ENCODE measurements at places on chromosomes 1 and 21. TPM values are rescaled to one million over a fixed set of nuclear protein-coding genes. Genes with fewer than 3 reads are reported as not detected.

STIL gene
- total RNA-seq, result 8.0 TPM

HSF2BP gene
- total RNA-seq, result 4.2 TPM

HSPA6 gene
- total RNA-seq, result 0.45 TPM

RNU5D-1 gene
- not detected for total RNA-seq

C1orf87 gene
- total RNA-seq, result not detected

DNA sequence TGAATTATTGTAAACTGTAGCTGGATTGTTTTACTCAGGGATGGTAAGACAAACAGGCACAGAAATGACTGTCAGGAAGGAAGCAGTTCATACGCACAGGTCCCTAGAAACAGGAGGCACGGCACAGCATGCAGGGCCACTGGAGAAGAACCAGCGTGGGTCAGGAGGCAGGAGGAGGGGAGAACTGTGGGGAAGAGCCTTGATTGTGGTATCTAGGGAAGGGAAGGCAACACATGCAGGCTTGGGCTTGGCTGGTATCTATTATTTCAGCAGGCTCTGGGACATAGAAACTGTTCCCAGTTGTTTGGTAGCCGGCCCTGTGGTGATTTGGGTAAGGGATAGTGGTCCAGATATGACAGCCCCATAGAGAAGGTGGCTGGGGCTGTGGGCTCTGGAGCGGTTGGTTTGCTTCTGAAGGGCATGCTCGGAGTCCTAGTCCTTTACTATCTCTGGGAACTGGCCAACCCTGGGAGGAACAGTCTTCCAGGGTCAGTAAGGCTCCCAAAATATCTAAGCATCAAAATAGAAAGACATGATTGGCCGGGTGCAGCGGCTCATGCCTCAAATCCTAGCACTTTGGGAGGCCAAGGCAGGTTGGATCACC lies 43.1 kb upstream of the CCSAP start:
- no peak for DNase-seq

GRCh38 chr1:176790786-176791185 lies 327.8 kb downstream of the PAPPA2 start:
- no peak for DNase-seq

DNA sequence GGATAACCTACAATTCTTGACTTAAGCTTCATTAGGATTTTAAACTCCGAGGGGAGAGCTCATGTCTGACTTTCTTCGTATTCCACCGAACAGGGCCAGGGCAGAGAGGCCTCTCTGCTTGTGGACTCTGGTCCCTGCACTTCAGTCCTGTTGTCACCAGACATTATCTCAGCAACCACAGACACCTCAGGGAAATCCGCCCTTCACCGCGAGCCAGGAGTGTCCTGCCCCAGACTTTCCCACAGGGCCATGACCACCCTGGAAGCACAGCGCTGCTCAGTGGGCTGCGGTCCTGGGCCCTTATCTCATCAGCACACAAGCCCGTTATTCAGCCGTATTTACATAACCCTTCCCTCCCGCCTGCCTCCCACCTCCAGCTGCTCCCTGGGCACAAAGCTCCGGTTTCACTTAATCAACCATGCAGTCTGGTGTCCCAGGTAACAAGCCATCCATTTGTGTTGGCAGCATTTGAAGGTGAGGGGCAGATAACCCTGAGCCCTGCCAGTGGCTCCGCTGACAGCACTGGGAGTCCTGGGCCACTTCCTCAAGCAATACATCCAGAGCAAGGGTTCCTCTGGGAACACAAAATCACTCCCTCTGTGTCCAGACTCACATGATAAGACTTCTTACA lies 122.8 kb upstream of the RAB4A start:
- DNase-seq, result no peak

- DNase-seq, result no peak
These were observed 41.8 kb downstream of the TRPM2 start for GRCh38 chr21:44395260-44395659.

DNA sequence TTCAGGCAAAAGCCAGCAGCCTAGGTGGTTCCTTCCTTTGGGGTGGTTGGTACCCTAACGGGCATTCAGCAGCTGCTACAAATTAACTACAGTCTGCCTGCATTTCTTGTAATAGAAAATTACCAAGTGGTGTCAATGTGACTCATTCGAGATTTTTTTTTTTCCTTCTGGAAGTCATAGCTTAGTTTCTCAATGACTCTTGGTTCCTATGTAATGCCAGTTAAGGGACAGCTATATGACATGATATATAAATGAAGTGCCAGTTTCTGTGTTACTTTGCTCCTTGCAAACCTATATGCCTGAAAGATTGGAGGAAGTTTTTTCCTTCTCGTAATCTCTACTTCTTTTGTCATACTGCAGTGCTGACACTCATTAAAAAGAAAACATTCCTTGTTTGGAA lies 2.6 kb downstream of the MGST3 start:
- DNase-seq, result peak; percentile 7

DNA sequence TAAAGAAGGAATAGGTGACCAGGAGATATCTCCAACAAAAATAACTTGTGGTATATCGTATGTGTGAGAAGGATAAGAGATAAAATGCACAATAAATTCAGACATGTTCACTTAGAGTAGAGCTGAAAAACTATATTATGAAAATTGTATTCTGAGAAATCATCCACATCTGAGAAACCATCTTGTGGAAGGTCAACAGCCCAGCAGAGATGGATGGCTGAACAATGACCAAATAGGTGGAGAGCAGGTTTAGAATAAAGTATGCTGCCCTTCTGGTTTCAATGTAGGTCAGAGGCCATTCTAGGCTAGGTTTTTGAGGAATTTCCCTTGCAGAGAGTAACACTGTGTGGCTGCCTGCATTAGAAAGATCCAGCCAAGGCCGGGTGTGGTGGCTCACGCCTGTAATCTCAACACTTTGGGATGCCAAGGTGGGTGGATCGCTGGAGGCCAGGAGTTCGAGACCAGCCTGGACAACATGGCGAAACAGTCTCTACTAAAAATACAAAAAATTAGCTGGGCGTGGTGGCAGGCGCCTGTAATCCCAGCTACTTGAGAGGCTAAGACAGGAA lies 8.8 kb upstream of the UAP1 start:
- no peak for DNase-seq

GRCh38 chr1:53899206-53899628 lies 5.2 kb downstream of the DIO1 start:
- DNase-seq, result no peak

DNA sequence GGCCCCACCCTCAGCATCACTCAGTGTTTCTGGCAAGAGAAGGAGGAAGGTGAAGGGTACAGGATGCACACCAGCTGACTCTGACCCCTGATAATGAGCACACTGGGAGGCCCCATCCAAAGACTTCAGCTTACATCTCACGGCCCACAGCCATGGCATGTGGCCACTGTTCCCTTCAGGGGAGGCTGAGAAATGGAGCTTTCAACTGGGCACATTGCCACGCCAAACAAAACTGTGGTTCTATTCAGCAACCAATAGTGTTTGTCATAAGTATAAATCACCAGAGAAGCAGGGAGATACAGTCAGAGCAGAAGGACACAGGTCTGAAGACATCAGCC lies 12.7 kb upstream of the TRAF3IP3 start:
- DNase-seq, result peak; percentile 42

DNA sequence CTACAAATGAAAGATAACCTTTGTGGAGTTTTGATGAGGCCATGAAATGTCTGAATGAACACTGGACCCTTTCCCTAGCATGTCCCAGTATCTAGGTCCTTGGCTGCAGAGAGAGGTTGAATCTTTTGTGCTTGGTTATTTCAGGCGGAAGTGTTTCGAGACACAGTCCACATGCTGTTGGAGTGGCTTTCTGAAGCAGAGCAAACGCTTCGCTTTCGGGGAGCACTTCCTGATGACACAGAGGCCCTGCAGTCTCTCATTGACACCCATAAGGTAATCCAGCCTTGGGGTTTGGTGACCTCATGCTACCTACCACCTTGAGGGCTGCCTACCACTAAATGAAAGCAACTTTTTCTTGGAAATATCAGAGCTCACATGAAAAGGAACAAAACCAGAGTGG lies 38.9 kb upstream of the BMP8A start:
- no peak for DNase-seq

DNA sequence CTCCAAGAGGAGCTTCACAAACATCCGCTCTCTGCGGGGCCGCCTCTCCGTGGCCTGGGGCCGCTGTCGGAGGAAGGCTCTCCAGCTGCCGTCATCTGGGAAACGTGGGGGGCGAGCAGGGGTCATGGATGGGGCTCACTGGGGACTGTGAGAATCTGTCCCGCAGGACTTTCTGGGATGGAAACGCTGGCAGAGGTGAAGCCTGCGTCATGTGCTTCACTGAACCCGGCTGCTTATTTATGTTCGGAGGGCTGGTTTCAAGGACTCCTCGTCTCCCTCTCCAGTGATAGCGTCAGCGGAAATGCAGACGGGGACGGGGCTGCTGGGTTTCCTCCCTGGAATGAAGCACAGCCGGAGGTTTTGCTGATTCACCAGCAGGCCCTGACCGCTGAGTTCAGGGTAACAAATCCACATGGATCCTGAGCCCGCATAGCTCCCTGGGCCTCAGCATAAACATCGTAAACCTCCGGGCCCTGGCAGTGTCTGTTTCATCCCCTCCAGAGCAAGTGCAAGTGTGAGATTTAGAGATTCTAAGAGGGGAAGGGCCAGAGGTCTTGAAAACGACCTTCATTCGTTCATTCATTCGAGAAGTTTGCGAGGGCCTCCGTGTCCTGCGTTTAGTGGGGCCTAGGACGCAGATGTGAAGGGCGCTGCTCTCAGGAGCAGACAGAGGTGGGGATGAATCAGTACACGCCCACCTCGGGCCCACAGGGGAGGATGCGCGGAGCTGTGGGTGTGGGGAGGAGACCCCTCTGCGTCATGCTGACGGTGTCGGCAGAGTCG lies 7.0 kb upstream of the POFUT2 start:
- DNase-seq, result no peak

All from mammary epithelial cell (primary cell).